ENCODE measurements at places on chromosomes 16 and 17. TPM values are rescaled to one million over a fixed set of nuclear protein-coding genes. Genes with fewer than 3 reads are reported as not detected.

GRCh38 chr16:1486551-1487390 is 2.0 kb downstream of the PTX4 start:
- no peaks in the 10 kb centered on the region for H3K36me3 ChIP-seq
- no peaks in the 10 kb centered on the region for H3K4me1 ChIP-seq
- no peak overlapping the region for H3K27ac ChIP-seq
- H3K4me3 ChIP-seq, result no peak overlapping the region
- DNase-seq, result no peak
- H3K27me3 ChIP-seq, result no peaks in the 10 kb centered on the region

- no peaks in the 10 kb centered on the region for H3K27me3 ChIP-seq
- H3K4me1 ChIP-seq, result no peaks in the 10 kb centered on the region
- no peak overlapping the region for H3K27ac ChIP-seq
- no peak overlapping the region for H3K4me3 ChIP-seq
Measured at GRCh38 chr17:19338031-19338990, 24.2 kb downstream of the B9D1 start.

GRCh38 chr16:19589771-19590302 is 34.3 kb downstream of the VPS35L start:
- H3K4me3 ChIP-seq, result no peak overlapping the region
- DNase-seq, result no peak
- peak overlapping the region; percentile 29 for H3K27ac ChIP-seq
- no peaks in the 10 kb centered on the region for H3K27me3 ChIP-seq
- H3K36me3 ChIP-seq, result peaks cover 67% of the 10 kb centered on the region

GRCh38 chr16:87984632-87985267 is 33.5 kb downstream of the BANP start:
- no peak overlapping the region for H3K4me3 ChIP-seq
- H3K36me3 ChIP-seq, result peaks cover 73% of the 10 kb centered on the region
- H3K4me1 ChIP-seq, result peaks cover 13% of the 10 kb centered on the region
- H3K27me3 ChIP-seq, result no peaks in the 10 kb centered on the region

- H3K4me1 ChIP-seq, result peaks cover 6% of the 10 kb centered on the region
- H3K27ac ChIP-seq, result no peak overlapping the region
- no peak overlapping the region for H3K4me3 ChIP-seq
- H3K27me3 ChIP-seq, result peaks cover 4% of the 10 kb centered on the region
- no peak for DNase-seq
Measured at GRCh38 chr16:89064606-89065457, 28.8 kb upstream of the ACSF3 start.

- H3K4me1 ChIP-seq, result no peaks in the 10 kb centered on the region
- H3K36me3 ChIP-seq, result no peaks in the 10 kb centered on the region
- H3K27ac ChIP-seq, result no peak overlapping the region
- no peaks in the 10 kb centered on the region for H3K27me3 ChIP-seq
- no peak for DNase-seq
Measured at GRCh38 chr17:6334386-6334785, 100.5 kb downstream of the AIPL1 start.

DNA sequence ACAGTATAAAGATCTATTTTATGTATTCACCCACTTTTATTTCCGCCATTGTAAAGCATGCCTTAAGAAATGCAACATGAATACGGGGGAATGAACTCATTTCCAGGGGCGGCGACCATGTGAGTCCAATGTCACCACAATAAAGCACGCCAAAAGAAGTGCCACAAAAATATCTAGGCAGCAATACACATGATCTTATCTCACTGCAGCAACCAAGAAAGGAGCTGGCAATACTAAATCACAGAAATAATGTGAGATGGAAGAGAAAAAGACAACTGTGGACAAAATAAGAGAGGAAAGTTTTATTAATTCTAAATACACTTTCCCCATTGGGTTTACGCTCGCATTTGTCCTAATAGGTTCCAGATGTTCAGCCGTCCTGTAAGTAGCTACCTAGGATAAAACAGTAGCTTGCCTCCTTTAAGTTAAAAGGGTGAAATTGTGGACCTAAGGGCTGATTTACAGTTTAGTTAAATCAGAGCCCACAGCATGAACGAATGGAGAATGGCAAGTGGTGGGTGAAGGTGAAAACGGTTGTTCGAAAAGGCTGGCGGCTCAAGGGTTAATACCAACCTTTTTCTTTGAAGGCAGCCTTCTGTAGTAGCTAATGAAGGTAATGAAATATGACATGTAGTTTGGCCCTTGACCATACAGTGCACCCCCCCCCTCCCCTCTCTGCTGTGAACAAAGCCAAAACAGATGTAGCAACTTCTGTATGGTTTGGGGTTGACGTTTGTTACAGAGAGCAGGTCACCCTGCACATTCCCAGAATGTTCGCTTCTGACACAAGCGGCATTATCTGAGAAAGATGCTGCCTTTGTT is 504.2 kb upstream of the PSMD7 start:
- H3K27me3 ChIP-seq, result no peaks in the 10 kb centered on the region
- H3K36me3 ChIP-seq, result no peaks in the 10 kb centered on the region
- no peak for DNase-seq
- H3K4me3 ChIP-seq, result no peak overlapping the region

- no peaks in the 10 kb centered on the region for H3K27me3 ChIP-seq
- H3K4me3 ChIP-seq, result peak overlapping the region; percentile 9
- H3K27ac ChIP-seq, result peak overlapping the region; percentile 84
- peaks cover 28% of the 10 kb centered on the region for H3K36me3 ChIP-seq
Measured at GRCh38 chr17:57874434-57875289, 24.8 kb upstream of the MRPS23 start.

- no peaks in the 10 kb centered on the region for H3K27me3 ChIP-seq
- peak overlapping the region; percentile 41 for H3K27ac ChIP-seq
- peaks cover 86% of the 10 kb centered on the region for H3K4me1 ChIP-seq
- peak; percentile 78 for DNase-seq
Measured at GRCh38 chr16:50202926-50203624, 50.0 kb downstream of the TENT4B start.

DNA sequence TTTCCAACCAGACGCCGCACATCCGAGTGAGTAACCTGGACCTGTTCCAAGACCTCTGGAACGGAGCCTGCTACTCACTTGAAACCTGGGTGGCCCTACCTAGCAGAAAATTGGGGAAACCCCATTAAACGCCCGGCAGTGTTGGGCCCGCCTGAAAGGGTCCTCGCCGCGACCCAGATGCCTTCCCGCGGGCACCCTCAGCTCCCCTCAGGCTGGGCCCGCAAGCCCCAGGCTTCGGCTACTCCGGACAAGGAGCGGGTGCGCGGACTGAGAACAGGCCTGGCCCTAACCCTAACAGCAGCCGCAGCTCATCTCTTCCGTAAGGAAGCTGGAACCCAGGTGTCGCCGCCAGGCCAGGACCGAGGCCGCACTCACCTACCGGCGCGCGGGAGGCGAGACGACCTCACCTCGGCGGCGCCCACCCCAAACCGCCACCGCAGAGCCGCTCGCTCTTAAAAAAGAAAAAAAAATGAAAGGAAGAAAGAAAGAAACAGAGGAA is 344 bp downstream of the PSME3IP1 start:
- H3K27ac ChIP-seq, result peak overlapping the region; percentile 93
- H3K4me1 ChIP-seq, result peaks cover 69% of the 10 kb centered on the region
- H3K4me3 ChIP-seq, result peak overlapping the region; percentile 74
- H3K27me3 ChIP-seq, result no peaks in the 10 kb centered on the region
- H3K36me3 ChIP-seq, result no peaks in the 10 kb centered on the region

- H3K36me3 ChIP-seq, result peaks cover 5% of the 10 kb centered on the region
- no peak overlapping the region for H3K4me3 ChIP-seq
- H3K4me1 ChIP-seq, result no peaks in the 10 kb centered on the region
- no peaks in the 10 kb centered on the region for H3K27me3 ChIP-seq
- no peak overlapping the region for H3K27ac ChIP-seq
- no peak for DNase-seq
Measured at GRCh38 chr16:12729448-12729847, 74.2 kb downstream of the CPPED1 start.

DNA sequence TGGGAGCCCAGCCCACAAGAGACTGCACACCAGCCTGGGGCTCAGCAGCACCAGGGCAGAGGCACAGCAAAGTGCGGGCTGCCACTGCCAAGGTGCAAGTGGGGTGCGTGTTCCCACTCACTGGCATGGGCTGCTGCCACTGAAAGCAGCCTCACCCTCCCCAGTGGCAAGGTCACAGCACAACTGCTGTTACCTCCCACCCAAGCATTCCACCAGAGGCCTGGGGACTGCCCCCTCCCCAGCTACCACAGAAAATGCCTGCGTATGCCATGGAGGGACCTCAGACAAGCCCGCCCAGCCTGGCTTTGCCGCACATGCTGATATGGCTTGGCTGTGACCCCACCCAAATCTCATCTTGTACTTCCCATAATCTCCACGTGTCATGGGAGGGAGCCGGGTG is 33.1 kb downstream of the MEAK7 start:
- H3K27me3 ChIP-seq, result no peaks in the 10 kb centered on the region
- H3K36me3 ChIP-seq, result no peaks in the 10 kb centered on the region
- H3K4me3 ChIP-seq, result no peak overlapping the region
- H3K4me1 ChIP-seq, result no peaks in the 10 kb centered on the region
- no peak overlapping the region for H3K27ac ChIP-seq
- no peak for DNase-seq

DNA sequence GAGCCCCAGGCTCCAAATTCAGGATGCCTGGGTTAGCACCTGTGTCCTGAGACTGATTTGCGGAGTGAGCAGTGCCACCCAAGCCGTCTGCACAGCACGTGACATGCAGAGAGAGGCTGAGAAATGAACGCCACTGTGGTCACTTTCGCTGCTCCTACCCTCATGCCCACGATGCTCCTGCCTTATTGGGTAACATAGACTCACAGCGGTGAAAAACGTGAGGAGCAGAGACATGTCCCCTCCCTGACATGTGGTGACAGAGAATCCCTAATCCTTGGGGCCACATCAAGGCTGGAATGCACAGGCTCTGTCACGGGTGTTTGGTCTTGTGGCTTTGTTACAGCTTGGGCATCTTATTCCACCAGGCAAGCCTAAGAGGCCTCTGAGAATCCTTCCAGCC is 52.1 kb upstream of the CACNG5 start:
- H3K4me3 ChIP-seq, result no peak overlapping the region
- H3K27ac ChIP-seq, result no peak overlapping the region
- no peaks in the 10 kb centered on the region for H3K27me3 ChIP-seq
- DNase-seq, result no peak

GRCh38 chr17:66889480-66890230 is 54.7 kb downstream of the CACNG5 start:
- no peak overlapping the region for H3K4me3 ChIP-seq
- H3K4me1 ChIP-seq, result no peaks in the 10 kb centered on the region
- no peak overlapping the region for H3K27ac ChIP-seq
- no peak for DNase-seq

DNA sequence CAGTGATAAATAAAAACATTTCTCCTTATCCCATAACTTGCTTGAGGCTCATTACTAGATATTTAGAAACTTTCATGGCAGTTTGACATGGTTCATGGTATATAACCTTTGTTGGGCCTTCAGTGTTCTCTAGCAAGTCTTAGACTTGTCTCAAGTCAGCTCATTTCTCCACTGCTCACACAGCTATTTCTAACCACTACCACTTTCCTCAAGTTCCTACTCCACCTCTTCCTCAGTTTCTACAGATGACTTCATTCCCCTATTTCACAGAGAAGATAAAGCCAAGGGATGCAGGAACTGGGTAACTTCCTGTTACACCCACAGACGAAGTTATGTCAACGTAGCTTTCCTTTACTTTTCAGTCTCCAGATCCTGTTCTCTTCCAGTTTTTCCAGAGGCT is 23.2 kb downstream of the NLK start:
- no peak overlapping the region for H3K4me3 ChIP-seq
- H3K4me1 ChIP-seq, result peaks cover 15% of the 10 kb centered on the region
- H3K27me3 ChIP-seq, result no peaks in the 10 kb centered on the region
- no peak overlapping the region for H3K27ac ChIP-seq
- peaks cover 4% of the 10 kb centered on the region for H3K36me3 ChIP-seq
- DNase-seq, result no peak

DNA sequence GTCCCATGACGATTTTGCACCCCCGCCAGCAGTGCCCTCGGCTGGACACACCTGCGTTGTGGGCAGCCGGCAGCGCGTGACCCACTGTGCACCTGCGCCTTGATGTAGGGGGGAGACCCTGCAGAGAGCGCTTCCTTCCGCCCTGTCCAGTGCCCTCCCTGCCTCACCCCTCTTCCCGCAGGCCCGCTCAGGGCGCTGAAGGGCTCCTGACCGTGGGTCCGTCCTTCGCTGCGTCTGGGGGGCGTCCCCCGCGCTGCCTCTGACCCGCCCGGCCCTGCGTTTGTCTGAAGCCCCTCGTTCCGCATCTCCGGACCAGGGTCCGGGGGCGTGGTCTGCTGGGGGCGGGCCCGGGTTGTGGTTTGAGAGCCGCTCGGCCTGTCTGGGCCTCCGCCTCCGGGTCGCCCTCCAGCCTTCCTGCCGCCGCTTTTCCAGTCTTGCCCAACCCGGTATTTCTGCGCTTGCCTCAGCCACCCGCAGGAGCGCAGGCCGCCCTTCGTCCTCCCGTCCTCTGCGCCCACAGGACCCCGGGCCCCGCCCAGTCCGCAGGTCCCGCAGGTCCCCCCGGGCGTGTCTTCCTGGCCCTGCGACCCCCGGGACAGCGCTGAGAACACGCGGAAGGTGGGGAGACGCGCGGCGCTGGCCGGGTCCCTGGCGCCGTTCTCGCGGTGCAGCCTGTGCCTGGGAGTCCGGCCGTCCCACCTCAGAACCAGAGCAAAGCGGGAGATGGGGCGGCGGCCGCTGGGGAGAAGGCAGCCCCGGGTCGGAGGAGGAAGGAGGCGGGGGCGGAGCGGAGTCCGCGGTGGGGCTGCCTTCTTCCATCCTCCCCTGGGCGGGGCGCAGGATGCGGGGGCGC is 4.0 kb upstream of the IL17C start:
- DNase-seq, result peak; percentile 74
- peaks cover 37% of the 10 kb centered on the region for H3K4me1 ChIP-seq
- H3K36me3 ChIP-seq, result peaks cover 33% of the 10 kb centered on the region
- peak overlapping the region; percentile 42 for H3K4me3 ChIP-seq
- H3K27ac ChIP-seq, result peak overlapping the region; percentile 64
- peaks cover 29% of the 10 kb centered on the region for H3K27me3 ChIP-seq

DNA sequence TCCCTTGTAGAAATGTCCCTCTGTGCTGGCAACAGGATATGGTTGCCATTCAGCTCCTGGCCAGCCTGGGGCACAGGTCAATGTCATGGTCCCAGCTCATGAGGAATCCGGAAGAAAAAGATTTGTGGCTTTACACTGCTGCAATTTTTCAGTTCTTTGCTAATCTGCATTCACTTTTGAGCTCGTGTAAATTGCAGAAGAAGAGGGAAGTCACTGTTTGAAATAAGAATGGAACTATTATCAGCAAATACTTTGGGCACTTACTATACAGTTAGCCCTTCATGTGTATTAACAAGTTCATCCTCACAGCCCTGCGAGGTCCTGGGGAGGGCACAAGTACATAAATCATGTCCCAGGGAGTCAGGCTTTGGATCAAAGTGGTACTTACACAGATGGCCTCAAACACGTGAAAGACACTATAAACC is 14.2 kb downstream of the SLC47A2 start:
- no peak for DNase-seq
- H3K36me3 ChIP-seq, result no peaks in the 10 kb centered on the region
- H3K4me1 ChIP-seq, result peaks cover 19% of the 10 kb centered on the region

PRR11 gene
- polyA plus RNA-seq, result 1.6 TPM

DNAI2 gene
- not detected for polyA plus RNA-seq

KIF19 gene
- polyA plus RNA-seq, result 0.20 TPM

SULT1A4 gene
- polyA plus RNA-seq, result 17.7 TPM

ELMO3 gene
- polyA plus RNA-seq, result 44.6 TPM

NME3 gene
- polyA plus RNA-seq, result 194 TPM

VAMP2 gene
- polyA plus RNA-seq, result 58.8 TPM

TACO1 gene
- polyA plus RNA-seq, result 20.9 TPM

CCL17 gene
- polyA plus RNA-seq, result not detected

CLEC3A gene
- not detected for polyA plus RNA-seq

AIPL1 gene
- not detected for polyA plus RNA-seq

ARL2BP gene
- 39.8 TPM for polyA plus RNA-seq
